SK-N-SH treated with all-trans-retinoic acid at 6 μM for 48 hours (cell line): ENCODE measurements at places on chromosomes 12 and 14.

DNA sequence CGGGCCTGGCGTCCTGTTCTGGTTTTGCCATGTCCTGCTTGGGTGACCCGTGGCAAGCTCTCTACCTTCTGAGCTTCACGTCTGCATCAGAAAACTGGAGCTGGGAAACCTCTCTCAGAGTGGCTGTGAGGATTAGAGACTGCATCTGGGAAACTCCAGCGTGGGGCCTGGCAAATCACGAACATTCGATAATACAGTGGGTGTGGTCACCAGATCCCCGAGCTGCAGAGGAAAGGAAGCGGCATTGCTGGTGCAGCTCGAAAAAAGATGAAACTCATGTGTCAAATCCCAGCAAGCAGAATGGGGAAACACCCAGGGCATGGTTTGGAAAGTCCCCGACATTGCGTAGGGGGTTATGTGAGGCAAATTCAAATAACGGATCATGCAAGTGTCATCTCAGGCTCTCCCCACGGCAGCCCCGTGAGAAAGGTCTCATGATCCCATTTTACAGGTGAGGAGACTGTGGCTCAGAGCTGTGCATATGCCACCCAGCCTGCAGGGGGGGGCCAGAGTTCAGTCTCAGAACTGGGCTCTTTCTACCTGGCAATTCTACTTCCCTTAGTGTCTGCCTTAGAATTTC lies 98.1 kb upstream of the VRK1 start:
- ATAC-seq = no peak

DNA sequence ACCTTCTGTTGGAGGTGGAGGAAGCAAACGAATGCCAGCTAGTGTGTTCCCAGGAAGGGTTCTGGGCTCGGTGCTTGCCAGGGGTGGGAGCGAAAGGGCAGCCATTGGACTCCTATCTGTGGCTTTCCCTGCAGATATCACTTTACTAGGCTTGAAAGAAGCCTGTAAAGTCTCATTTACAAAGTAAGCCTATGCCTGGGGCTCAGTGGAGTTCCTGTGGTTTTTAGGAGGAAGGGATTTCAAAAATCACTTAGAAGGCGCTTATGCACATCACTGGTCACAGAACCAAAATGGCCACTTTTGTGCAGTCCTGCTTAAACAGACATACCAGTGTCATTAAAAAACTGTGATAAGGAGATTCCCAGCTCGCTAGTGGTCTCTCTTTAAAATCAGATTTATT lies 22.7 kb downstream of the CLMN start:
- no peak for ATAC-seq

GRCh38 chr14:99718031-99718810 lies 34.1 kb downstream of the CYP46A1 start:
- no peak for ATAC-seq

GRCh38 chr12:27806259-27806658 lies 26.2 kb upstream of the MANSC4 start:
- ATAC-seq = no peak
